ENCODE measurements at places on chromosomes 16 and 17. TPM values are rescaled to one million over a fixed set of nuclear protein-coding genes. Genes with fewer than 3 reads are reported as not detected.

- no peak for DNase-seq
Observed at GRCh38 chr16:30904114-30904780, 7.8 kb downstream of the CTF1 start.

GRCh38 chr17:20938988-20939615 lies 103.7 kb downstream of the USP22 start:
- no peak for DNase-seq

GRCh38 chr17:676060-676700 lies 38.5 kb downstream of the VPS53 start:
- DNase-seq: no peak

DNA sequence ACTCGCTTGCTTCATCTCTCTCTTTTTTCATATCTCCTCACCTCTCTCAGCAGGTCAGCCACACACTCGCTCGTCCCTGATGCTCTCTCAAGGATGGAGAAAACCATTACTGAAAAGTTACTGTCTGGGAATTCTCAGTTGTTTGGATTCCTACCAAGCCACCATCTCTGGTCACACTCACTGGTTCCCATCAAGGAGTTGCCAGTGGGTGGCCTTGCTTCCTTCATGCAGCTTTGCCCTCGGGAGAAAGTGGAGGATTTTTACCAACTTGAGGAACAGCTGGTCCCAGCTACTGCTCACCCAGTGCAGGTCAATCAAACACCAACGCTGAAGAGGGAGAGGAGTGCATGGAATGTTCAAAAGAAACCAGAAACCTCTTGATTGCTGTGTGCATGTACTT lies 25.3 kb downstream of the MEOX1 start:
- DNase-seq: no peak

DNA sequence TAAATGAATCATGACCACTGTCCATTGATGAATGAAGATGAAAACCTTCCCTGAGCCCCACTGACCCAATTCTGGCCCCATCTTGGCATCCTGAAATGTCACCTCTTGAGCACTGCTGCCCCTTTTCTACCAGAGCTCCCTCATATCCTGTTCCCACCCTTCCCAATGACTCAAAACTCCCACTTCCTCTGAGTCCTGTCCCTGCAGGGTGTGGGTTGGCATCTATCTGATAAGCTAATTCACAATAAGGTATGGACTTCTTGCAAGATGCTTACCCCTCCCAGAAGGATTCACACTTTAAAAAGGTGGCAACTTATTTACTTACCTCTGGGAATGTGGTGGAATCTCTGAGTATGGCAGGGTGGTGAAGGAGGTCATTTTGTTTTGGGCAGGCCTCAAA lies 13.3 kb upstream of the CSNK2A2 start:
- DNase-seq: no peak

DNA sequence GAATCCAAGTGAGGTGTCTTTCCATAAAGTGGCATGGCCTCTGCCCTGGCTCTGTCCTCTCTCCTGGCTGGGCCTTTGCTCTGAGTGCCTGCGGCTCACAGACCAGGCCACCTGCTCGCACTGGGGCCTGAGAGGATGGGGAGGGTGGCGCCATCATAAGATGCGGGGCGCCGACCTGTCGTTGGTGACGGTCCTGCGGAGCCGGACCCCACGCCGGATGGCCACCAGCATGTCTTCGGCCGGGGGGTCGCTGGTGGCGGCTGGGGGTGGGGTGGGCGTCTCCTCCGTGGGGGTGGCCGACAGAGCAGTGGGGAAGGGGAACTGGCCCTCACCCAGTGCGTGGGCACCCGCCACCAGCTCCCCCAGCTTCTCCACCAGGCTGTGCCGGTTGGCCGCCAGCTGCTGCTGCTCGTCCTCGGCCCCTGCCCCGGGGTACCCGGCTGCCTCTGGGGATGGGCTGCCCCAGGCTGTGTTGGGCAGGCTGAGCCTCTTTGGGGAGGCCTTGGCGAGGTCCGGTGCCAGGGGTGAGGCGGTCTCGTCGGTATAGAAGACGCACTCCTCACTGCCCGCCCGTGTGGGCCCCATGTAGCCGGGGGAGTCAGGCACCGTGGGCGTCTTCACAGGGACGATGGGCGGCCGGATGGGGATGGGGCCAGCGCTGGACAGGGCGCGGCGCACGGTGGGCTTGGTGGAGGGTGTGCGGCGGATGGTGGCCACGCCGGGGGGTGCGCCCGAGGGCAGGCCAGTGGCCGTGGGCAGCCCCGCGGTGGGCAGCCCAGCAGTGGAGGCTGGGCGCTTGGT lies 17.4 kb downstream of the IL34 start:
- no peak for DNase-seq

DNA sequence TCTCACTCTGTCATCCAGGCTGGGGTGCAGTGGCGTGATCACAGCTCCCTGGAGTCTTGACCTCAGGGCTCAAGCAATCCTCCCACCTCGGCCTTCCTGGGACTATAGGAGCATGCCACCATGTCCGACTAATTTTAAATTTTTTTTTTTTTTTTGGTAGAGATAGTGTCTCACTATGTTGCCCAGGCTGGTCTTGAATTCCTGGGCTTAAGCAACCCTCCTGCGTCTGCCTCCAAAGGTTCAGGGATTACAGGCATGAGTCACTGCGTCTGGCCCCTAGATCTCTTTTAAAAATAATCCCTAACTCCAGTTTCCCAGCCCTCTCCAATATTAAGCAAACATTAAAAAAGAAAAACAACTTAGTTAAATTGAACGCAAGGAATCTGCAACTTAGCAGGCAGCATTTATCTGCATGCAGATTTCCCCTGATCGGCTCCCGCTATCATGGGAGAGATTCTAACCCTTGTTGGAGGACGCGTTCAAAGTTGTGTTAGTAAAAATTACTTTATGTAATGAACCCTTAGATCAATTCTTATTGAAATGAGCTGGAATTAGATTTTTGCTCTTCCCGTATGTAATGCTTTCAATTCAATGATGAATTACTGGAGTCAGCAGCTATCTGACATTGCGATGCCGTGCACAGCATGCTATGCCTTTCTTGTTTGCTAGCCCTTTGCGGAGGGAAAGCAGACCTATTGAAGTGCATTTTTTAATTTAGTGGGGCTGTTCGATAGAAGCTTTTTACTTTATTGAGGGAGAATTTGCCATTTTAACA lies 171.7 kb downstream of the HAPSTR1 start:
- no peak for DNase-seq

DNA sequence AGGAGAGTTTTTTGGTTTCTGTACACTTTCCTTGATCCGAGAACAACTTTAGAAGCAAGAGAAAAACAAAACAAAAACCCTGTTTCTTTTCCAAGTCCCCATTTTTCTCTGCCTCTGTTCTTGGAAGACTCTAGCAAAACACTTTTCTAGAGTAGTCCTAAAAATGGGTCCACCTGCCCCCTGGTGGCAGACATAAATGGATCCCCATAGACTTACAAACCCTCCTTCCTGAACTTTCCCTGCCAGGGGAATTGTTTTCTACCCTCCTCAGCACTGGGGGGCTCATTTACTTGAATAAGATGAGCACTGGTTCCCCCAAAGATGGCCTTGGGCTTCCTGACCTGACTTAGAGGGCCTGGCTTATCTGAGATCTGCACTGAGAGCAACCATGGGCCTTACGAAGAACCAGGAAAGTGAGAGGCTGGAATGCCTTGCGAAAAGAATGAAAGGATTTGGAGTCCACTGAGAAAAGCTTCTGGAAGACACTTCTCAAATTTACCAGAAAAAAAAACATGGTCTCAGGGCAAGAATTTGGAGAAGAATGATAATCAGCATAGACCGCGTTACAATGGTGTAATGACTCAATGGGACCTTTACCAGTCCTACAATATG lies 48.0 kb upstream of the CDYL2 start:
- DNase-seq: no peak

GRCh38 chr17:28334171-28334570 lies 1.1 kb downstream of the IFT20 start:
- no peak for DNase-seq

DNA sequence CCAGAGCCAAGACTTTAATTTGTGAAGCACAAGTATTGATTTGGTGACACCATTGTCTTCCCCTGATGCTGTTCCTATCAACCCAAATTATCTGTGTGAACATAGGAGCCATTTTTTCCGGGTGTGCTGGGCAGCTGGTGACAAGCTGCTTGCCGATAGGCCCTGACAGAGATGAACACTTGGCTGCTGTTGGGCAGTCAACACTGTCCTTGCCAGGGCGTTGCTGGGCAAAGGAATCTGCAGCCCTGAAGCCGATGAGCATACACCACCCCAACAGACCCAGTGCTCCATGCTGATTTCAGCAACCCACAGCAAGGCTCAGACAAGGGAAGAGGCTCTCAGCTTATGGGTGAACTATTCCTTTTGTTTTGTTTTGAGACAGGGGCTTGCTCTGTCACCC lies 105.4 kb downstream of the YPEL2 start:
- DNase-seq: no peak

DNA sequence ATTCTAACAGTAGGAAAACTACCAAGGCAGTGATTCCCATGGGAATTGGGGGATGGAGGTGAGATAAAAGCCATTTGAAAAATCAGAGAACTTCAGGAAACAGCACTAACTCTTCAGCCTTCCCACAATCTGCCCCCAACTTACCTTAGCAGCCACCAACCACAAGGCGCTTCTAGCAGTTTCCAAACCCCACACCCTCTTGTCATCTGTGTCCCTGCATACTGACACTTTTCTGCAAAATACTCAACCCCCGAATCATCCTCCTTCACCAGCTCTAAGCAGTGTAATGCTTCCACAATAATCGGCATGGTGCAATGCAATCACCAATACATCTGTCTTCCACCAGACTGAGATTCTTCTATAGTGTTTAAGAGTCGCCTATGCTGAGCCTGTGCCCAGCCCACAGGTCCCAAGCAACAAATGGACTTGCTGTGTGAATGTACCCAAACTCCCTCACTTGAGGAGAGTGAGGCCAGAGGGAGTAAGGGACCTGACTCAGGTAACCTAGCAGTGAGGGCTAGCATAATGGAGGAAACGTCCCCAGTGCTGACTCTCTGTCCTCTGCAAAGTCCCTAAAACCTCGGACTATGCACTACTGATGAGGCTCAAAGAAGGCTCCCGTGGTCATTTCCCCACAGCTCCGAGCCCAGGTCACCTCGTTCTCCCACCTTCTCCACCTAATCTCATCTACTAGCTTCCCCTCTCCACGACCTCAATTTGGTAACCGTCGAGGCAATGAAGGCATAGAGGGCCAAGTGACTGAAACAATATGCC lies 943 bp downstream of the DYNC1LI2 start:
- DNase-seq: no peak

GRCh38 chr17:42399948-42400843 lies 12.0 kb upstream of the STAT3 start:
- no peak for DNase-seq

- no peak for DNase-seq
Observed at GRCh38 chr17:79877041-79877440, 37.8 kb upstream of the CBX4 start.

GRCh38 chr16:55494994-55495421 lies 13.9 kb upstream of the LPCAT2 start:
- DNase-seq: no peak

- DNase-seq: no peak
Observed at GRCh38 chr16:105521-105920, 27.5 kb downstream of the MPG start.

- DNase-seq: no peak
Observed at GRCh38 chr17:2207815-2208515, 95.6 kb downstream of the SMG6 start.

DNA sequence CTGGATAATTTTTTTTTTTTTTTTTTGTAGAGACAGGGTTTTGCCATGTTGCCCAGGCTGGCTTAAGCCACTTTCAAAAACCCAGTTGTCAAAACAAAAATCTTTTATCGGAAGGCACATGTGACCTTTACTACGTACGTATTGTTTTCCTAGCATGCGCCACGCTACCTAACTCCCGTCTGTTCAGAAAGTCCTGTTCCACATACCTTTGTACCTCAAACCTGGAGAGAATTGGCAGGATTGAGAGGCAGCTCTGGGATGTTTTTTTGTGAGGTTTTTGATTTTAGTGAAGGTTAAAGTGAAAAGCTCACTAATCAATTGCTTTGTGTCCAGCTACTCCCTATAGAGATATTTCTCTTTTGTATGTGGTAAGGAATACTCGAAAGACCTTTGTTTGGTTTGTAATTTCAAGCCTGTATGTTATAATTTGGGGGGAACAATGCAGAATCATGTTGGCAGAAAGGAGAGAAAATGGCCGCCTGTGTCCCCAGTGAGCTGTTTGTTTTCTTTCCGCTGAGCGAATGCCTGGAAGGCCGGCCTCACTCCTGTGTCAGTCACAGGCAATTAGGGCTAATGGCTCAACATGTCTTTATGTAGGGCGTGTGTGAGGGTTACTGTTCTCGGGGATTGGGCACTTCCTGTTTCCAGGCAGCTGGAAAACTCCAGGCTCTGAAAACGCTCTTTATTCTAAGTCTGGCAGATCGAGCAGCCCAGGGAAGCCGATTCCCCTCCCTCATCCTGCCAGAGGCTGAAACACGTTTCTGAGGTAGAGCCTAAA lies 60.8 kb upstream of the CLEC18A start:
- peak; percentile 46 for DNase-seq

GRCh38 chr16:56269811-56270684 lies 78.8 kb downstream of the GNAO1 start:
- no peak for DNase-seq

DNA sequence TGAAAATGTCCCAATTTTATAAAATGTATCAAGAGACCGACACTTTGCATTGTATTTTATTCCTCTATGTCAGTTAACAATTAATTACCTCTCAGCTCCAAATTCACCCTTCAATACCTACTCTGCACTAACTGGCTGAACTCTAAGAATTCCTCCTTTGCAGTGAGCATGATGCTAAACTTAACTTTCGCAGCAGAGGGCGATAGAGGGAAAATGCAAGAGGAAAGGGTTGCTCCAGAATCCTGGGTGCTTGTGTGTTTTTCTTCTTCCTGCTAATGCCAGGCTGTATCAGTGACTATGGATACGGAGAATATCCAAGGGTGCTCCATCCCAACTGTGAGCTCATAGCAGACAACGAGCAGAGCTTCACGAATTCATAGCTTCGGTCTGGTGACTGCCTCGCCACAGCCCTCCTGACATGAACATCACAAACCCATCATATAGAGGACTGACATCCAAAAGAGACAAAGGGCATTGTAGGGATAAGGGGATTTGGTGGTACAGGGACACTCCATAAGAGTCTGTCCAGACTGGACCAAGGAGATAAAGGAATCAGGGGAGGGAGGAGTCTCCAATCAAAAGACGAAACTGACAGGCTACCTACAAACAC lies 172.9 kb downstream of the STX8 start:
- DNase-seq: peak; percentile 38

GRCh38 chr16:86049641-86050040 lies 150.7 kb downstream of the IRF8 start:
- no peak for DNase-seq

The GLIS2 gene
- 17.2 TPM for total RNA-seq

The EFCAB5 gene
- 0.30 TPM for total RNA-seq

The GAS2L2 gene
- 0.16 TPM for total RNA-seq

The CPNE7 gene
- total RNA-seq: 2.7 TPM

The LGALS9C gene
- total RNA-seq: not detected

The PDILT gene
- total RNA-seq: not detected

The HOXB2 gene
- 60.9 TPM for total RNA-seq

The PRAC1 gene
- total RNA-seq: not detected

The HS3ST3A1 gene
- 15.0 TPM for total RNA-seq

The ADAD2 gene
- total RNA-seq: not detected

The FBXO39 gene
- not detected for total RNA-seq

The KRT25 gene
- not detected for total RNA-seq

The DOC2B gene
- 1.0 TPM for total RNA-seq

The C16orf96 gene
- total RNA-seq: 0.30 TPM
